ENCODE measurements at places on chromosomes 6 and 20.
A peak's percentile ranks its signal among the peaks of the same experiment; 100 is the strongest.

GRCh38 chr20:61976644-61977418, 88.8 kb downstream of the TAF4 start:
- DNase-seq: no peak

DNA sequence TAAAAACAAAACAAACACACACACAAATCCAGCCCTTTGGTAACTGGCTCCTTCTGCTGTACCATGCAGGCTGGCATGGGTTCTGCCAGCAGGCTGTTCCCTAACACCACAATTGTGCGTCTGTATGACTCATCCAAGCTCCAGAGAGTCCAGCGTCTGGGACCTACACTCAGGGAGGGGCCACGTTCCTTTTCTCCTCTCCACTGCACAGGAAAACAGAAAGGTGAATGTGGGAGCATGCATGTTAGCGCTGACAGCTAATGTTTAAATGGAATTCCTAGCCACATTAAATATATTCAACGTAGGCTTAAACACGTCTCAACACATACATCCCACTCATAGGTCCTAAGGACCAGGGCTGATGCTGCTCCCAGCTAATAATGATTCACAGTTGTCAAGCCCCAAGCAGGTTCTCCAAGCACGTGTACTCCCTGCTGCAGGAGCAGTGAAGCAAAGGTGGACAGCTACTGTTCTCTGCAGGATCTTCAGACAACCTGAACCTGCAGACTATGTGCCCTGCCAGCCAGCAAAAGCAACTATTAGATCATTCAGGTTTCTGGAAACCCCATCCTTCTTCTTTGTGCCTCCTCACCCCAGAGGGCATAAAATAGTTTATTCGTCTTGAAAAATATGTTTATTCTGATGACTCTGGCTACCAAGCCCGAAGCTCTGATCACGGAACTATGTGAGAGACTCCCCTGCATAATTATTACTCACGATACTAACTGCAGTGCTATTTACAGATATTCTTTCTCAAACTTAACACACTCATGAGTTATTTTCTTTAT, 20.9 kb downstream of the MAP1LC3A start:
- DNase-seq: no peak

- DNase-seq: no peak
Measured at GRCh38 chr6:166969390-166970002, 13.1 kb upstream of the RNASET2 start.

- no peak for DNase-seq
Measured at GRCh38 chr20:53813636-53814035, 220.0 kb upstream of the ZNF217 start.

DNA sequence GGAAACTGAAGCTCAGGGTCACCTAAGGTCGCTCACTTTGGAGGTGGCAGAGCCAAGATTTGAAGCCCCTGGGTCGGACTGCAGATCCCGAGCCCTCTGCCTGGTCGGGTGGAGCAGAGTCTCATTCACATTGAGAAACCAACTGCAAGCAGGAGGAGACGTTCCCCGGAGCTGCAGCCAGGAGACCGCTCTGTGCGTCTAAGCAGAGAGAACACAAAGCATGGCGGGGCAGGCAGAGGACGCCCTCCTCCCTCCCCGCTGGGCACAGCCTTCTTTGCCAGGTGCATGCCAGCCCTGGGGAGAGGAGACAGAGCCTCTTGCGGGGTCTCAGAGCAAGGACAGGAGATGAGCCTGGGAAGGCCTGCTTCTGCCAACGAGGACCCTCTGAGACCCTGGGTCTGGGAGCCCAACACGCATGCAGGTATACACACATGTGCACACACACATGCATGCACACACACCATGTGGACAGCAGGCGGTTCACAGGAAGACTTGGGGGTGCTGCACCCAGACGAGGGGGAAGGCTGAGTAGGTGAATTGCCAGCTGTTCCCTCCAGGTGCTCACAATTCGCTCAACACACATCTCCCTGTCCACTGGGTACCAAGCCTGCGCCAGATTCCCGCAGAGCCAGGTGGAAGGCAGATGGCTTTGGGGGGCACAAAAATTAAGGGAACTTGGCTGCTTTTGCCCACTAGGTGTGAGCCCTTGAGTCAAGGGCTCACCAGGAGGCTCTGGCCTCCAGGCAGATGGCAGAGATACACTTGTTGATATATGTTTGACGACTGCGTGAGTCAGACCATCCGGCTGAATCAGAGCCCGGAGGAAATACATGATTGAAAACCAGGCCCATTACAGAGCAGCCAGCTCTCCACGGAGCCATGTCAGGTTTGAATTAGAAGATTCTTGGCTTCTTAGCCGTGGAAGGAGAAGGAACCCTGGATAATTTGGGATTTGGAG, 5.5 kb upstream of the NTSR1 start:
- no peak for DNase-seq

DNA sequence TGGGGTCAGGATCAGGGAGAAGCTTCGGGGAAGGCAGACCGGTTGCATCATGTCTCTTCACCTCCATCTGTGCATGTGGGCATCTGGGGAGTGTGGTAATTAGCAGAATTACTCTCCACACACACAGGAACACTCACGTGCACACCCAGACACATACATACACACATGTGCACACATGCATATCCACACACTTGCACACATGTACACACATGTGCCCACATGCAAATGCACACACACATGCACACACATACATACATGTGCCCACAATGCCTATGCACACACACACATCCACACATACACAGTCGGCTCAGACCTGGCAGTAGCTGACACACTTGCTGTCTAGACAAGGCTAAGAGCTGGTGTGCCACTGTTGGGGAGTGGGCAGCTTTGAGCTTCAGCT, 212.3 kb upstream of the PMEPA1 start:
- no peak for DNase-seq

- DNase-seq: no peak
Measured at GRCh38 chr6:131948692-131949619, 2.2 kb downstream of the CCN2 start.

DNA sequence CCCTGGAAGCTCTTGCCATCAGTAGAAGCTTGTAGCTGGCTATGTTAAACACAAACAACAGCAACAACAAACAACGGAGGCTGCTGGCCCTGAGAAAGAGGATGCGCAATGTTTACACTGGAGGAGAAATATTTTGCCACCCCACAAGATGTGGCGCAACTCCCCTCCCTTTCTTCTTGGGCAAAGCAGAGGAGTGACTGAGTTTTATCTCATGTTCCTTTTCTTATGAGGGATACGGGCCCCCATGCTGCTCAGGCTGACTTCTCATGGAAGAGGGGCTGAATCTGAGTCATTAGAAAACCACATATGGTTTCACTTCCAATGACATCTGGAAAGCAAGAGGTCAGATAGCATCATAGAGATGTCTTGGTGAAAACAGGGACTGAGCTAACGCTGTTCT, 75.9 kb upstream of the HDDC2 start:
- no peak for DNase-seq

GRCh38 chr6:39079197-39080125, 30.9 kb downstream of the GLP1R start:
- no peak for DNase-seq

GRCh38 chr20:31602779-31603441, 2.2 kb upstream of the ID1 start:
- DNase-seq: peak; percentile 85

DNA sequence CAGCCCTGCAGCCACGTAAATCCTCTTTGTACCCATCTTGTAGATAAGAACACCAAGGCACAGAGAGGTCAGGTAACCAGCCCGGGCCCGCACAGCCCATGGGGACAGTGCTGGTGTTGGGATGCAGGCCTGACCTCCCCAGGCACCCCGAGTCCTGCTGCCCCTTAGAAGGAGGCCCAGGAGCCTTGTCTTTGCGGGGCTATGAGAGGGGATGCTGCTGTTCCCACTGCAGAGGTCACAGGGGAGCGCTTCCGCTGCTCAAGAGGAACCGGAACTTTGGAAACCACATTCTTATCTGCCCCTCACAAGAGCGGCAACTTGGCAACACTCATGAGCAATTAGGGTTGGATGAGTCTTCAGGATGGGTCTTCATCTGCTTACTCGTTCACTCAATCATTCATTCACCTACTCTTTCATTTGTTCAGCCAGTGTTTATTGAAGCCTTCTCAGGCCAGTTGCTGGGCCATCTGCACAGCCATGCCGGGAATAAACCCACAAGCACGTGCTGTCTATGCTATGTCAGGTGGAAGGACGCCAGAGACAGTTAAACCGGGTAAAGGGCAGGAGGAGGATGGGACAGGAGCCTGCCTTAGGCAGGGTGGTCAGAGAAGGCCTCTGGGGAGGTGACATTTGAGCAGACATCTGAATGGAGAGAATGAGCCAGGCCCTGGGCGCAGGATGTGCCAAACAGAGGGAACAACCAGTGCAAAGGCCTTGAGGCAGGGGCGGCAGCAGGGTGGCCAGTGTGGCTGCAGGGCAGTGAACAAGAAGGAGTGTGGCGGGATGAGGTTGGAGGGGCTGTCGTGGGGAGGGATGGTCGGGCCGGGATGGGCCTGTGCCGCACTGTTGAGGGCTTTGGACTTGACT, 60.8 kb downstream of the RBM38 start:
- no peak for DNase-seq
